ENCODE measurements at places on chromosomes 3 and 15. TPM values are rescaled to one million over a fixed set of nuclear protein-coding genes. Genes with fewer than 3 reads are reported as not detected.

CHCHD6 gene
- 12.6 TPM for total RNA-seq

POC1A gene
- total RNA-seq = 5.0 TPM

NT5DC2 gene
- total RNA-seq = 20.3 TPM

GTPBP8 gene
- 56.4 TPM for total RNA-seq

CDHR4 gene
- total RNA-seq = not detected

SAMMSON gene
- total RNA-seq = not detected
